ENCODE measurements at places on chromosomes 7 and 10.

DNA sequence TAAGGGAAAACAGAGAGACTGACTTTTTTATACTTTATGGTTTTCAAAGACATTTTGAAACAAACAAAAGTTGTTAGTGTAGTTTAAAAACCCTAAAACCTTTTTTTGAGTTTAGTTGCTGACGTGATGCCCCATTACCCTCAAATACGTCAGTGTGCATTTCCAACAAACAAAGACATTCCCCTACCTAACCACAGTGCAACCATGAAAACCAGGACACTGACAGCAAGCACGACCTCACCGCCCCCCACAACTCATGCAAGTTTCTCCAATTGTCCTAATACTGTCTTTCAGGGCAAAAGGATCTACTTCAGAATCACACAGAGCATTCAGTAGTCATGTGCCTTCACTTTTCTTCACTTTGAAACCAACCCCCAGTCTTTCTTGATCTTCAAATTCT, 75.0 kb downstream of the WNT2 start:
- DNase-seq = no peak

DNA sequence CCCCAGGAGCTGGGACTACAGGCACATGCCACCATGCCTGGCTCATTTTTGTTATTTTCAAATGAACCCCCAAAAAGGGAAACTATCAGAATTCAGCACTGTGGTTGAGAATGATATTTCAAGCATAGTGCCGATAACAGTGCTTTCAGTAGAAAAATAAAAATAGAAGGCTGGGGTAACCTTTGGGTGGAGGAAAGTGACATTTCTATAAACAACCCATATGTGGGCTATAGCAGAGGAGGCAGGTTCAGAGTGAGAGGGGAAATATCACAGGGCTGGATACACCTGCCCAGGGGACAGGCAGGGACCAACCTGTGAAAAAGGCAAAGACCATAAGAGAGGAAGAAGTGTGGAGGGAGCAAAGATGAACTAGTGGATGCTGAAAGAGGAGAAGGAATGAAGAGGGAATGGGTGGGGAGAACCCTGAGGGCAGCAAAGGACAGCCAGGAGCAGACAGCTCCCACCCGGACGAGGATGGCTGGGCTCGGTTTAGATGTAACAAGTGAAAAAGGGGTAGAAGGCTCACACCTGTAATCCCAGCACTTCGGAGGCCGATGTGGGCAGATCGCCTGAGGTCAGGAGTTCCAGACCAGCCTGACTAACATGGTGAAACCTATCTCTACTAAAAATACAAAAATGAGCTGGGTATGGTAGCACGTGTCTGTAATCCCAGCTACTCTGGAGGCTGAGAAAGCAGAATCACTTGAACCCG, 56.5 kb downstream of the MAP3K8 start:
- DNase-seq = no peak

DNA sequence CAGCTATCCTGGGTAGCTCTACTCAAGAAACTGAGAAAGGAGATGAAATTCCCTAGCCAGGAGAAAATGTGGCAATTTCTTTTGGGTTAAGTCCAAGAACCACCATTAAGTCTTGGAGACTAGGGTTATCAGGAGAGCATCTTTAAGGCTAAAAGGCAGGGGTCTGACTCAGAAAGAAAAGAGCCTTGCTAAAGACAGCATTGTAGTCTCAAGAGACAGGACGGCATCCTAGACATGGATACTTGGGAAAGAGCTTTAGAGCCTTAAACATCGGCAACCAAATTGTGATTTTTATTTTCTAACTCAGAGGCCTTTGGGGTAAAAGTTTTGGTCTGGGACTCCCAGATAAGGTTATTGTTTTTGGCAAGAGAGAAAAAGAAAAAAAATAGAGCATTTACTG, 83.1 kb downstream of the FAS start:
- DNase-seq = no peak

DNA sequence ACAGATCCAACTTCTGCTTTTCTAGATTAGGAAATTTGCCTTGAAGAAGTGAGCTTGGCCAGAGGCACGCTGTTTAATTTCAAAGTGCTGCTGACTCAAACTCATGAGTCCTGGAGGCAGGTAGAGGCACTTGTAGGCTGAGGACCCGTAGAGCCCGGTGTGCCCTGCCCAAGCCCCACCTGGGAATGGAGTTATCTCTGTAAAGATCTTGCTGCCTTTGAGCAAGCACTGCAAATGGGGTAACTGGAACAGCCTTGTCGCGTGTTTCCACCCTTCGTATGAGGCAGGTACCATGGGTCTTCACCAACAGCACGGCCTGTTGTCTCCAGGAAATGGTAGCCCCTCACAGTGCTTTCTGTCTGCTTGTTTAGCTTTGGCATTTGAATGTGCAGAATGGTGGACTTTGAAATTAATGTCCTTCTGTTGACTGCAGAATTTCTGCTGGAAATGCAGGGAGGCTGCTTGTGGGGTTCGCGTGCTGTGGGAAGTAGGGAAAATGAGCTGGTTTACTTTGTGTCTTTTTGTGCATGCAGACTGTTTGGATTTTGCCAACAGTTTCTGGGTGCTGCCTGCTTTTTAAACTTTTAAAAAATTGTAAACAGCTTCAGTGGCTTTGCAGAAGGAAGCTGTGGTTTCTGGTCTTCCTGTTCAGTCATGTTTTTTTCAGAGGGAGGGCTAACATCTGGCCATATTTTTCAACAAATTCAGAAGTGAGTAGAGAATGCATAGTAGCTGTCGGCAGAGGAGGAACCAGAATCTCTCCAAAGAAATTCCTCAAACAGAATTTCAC, 27.2 kb downstream of the CCM2 start:
- DNase-seq = peak; percentile 62

DNA sequence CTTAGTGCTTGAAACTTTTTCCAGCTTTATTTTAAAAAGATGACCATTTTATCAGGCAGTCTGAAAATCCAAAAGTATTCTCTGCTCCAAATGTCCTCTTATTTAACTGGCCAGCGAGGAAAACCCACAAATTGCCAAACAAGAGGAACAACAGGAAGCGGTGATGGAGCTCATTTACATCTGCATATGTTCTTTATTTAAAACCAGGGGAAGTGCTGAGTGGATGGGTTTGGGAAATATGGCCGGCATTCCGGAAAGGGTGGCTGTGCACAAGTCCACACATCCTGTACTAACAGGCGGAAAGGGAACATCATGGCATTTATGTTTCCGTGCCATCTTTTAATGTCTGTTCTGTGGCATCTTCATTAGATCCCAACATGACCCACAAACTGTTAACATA, 974.5 kb downstream of the LRMDA start:
- DNase-seq = no peak

DNA sequence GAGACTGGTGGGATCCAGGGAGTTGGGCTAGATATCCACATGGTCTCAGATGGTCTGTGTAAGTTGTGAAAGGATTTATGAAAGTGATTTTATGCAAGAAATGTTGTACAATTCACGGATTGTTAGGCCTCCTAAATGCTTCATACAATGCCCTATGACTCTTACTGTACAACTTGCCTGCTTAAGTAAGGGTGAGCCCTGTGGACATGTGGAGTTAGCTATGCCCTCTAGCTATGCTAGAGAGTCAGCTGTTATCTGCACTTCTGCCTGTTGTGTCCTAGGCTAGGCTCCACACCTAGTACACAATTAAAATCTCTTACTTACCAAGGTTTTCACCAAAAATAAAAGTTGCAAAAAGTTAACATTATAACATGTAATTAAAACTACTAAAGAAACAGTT, 1.7 kb upstream of the CFAP43 start:
- DNase-seq = no peak

GRCh38 chr10:30433306-30433729, 666 bp upstream of the MAP3K8 start:
- DNase-seq = peak; percentile 51

DNA sequence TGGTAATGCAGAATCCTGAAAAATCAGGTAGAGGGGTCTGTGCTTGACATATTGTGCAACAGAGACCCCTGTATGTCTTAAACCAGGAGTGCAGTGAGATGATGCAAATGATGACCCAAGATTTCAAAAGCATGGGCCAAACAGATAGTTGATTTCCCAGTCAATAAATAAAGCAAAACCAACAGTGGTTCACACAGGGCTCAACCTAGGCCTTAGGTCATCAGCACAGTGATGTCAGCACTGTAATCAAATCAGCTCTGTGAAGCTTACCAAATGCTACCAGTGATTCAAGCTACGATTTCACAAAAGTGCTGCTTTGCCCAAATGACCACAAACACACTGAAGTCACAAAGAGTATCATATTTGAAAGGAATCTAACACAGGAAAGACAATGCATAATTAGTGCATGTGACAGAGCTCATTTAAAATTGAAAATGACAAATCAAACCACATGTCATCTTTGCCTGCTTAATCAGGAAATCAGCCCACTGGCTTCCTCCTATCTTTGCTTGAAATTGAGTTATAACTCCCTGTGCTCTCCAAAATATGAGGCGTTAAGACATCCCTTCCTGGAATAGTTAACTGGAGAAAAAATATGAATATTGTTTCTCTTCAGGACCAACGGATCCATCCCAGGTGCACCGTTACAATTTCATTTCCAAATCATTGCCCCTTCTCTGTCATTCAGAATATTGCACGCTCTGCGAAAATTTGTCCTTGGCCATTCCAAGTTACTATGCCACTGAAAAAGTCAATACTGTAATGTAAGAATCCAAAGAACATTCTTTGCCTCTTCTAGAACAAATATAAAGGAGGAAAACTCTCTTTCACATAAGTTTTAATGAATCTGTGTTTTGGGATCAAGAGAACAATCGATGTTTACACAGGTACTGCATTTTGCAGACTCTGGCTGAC, 41.9 kb upstream of the ASL start:
- DNase-seq = no peak

GRCh38 chr10:127485153-127485857, 63.8 kb upstream of the NPS start:
- DNase-seq = no peak

- no peak for DNase-seq
These were observed 23.1 kb downstream of the ADAMTS14 start for GRCh38 chr10:70695241-70696030.

DNA sequence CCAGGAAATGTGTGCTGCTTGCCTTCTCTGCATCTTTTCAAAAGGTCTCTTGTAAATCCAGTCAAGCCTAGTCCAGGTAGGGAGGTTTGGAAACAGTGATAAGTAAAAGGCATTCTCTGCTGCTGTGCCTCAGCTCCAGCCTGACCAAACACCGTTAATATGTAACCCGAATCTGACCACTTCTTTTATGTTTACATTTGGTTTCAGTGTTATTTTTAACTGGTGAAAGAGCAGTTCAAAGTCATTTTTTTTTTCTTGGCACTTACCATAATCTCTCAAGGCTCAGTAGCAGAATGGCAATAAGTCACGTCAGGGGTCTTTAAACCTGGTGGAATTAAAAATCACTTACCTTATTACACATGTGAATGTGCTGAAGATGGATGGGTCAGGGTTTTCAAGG, 216.8 kb downstream of the PTEN start:
- DNase-seq = no peak

GRCh38 chr10:28580825-28581224, 47.9 kb downstream of the WAC start:
- DNase-seq = no peak

- no peak for DNase-seq
These were observed 28.9 kb downstream of the FZD1 start for GRCh38 chr7:91293136-91293535.

DNA sequence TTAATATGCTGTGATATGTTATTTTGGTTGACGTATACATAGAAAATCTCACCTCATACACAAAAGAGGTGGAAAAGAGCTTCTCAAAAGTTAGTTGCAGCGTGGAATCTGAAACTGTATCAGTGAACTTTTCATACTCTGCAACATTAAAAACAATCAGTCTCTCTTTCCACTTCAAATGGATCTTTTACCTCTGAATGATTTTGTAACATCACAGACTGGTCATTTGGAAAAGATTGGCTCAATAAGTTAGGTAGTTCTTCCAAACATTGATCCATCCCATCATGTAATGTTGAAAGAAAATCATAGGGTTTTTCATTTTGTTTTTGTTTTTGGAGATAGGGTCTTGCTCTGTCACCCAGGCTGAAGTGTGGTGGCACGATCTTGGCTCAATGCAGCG, 131.1 kb downstream of the AHR start:
- DNase-seq = no peak
